CMK (cell line): ENCODE measurements at places on chromosomes 3 and 15.
A peak's percentile ranks its signal among the peaks of the same experiment; 100 is the strongest.

DNA sequence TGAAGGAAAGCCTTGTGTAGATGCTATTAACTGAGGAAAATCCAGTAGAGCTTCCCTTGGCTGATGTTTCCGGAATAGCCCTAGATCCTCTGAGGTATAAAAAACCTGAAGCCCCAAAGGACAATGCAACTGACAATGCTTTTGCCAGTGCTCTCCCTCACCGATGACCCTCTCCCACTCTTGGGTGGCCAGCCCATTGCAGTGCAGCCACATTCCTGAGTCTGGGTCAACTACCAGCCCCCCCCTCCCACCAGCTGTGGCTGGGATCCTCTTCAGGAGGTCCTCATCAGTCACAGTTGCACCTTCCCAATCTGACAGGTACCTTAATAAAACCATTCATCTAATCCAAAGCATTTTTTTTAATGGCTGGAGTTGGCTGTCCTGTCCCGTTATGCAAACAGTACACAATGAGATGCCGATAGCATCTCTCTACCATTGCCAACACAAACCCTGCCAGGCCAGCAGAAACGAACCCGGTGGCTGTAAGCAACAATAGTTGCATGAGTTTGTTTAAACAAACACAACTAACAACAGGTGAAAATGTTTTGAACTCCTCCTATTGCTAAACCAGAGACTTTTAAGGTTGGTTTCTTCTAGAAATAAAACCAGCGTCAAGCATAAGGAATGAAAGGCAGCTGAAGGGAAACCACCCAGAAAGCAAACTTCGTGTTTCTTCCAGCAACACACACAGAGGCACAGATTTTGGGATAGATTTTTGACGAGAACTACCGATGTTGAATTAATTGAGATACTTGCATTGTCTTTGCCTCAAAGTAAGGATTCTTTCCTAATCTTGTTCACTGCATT is 128.3 kb upstream of the ARHGEF3 start:
- no peak for DNase-seq

GRCh38 chr15:68930268-68931022 is at the start of gene SPESP1:
Gene SPESP1 (plus strand): TSS chr15:68930525. CDS start chr15:68930654, 129 bp downstream.
- DNase-seq = no peak

GRCh38 chr3:8532251-8532871 is 30.7 kb downstream of the LMCD1 start:
- DNase-seq = no peak

- DNase-seq = no peak
Observed at GRCh38 chr15:26182441-26182840, 319.3 kb upstream of the ATP10A start.

- no peak for DNase-seq
Observed at GRCh38 chr15:69061414-69061842, 46.9 kb downstream of the NOX5 start.

DNA sequence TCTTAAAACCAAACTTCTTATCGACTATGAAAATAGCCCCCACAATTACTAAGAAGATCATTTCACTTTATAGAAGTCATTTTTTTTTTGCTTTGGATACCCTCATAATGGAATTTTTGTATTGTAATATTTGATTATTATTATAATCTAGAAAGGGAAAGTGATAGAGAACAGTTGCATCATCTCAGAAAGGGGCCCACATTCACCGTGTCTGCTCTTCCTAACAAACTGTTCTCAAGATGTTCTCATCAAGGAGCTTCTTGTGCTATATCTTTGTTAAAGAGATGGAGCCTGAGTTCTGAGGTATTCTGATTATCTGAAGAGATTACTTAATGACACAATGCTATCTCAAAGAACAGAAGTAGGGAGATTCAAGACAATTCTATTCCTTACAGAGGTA is 49.3 kb downstream of the MME start:
- DNase-seq = no peak

GRCh38 chr3:173009410-173009809 is 131.6 kb downstream of the SPATA16 start:
- DNase-seq = no peak

DNA sequence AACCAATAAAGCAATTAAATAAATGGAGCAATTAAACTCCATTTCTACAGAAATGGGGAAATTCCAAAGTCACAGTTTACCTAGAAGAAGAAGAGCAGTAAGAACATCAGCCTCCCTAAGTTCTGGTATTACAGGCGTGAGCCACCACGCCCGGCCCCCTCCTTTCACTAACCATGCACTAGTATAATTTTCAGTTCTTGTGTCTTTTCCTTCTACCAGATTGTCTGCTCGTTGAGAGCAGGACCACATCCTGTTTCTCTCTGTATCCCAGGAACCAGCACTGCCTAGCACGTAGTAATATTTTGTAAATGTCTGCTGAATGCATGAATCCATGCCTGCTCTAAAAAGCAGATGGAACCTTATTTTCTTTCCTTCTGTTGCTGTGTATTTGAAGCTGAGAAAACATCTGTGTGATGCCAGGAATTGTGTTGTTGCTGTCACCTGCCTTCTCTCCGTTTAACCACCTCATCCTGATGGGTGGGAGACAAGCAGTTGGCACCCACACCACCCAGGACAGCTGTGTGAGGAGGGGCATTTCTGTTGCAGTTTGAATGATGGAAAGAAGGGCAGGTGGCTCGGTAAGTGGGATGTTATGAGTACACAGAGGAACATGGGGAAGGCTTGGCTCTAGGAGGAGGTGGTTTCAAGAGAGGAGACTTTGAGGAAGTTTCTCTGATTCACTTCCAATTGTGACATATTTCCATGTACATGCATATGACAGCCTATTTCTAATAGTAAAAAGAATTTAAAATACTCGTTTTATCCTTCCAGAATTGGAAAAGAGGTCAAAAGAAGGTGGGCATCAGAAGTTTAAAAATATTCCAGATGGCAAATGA is 30.1 kb downstream of the PXYLP1 start:
- DNase-seq = no peak

DNA sequence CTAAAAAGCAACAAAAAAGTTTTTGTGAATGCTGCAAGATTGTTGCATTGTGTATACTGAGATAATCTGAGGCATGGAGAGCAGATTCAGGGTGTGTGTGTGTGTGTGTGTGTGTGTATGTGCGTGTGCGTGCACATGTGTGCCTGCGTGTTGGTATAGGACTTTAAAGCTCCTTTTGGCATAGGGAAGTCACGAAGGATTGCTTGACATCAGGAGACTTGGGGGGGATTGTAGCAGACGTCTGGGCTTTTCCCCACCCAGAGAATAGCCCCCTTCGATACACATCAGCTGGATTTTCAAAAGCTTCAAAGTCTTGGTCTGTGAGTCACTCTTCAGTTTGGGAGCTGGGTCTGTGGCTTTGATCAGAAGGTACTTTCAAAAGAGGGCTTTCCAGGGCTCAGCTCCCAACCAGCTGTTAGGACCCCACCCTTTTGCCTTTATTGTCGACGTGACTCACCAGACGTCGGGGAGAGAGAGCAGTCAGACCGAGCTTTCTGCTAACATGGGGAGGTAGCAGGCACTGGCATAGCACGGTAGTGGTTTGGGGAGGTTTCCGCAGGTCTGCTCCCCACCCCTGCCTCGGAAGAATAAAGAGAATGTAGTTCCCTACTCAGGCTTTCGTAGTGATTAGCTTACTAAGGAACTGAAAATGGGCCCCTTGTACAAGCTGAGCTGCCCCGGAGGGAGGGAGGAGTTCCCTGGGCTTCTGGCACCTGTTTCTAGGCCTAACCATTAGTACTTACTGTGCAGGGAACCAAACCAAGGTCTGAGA is 4.7 kb downstream of the BHLHE40 start:
- DNase-seq = no peak

- DNase-seq = no peak
Observed at GRCh38 chr3:185807445-185808068, 17.3 kb downstream of the IGF2BP2 start.

- DNase-seq = peak; percentile 12
Observed at GRCh38 chr3:114418724-114419543, 125.1 kb downstream of the TIGIT start.

DNA sequence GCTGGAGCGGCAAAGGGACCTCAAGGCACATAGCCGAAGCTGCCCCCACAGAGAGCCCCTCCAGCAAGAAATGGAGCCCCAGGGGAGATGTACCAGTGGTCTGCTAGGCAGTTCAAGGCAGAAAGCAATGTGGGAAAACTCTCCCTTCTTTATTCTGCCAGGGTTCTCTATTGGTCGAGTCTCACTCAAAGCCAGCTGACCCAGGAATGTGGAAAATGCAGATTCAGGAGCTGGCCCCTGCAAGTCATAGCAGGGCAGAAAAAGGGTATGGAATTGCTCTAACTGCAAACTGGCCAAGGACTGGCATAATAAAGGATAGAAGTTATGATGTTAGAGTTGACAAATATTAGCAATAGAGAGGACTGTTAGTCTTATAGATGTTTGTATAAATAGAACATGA is 4.0 kb upstream of the TOPAZ1 start:
- DNase-seq = no peak

DNA sequence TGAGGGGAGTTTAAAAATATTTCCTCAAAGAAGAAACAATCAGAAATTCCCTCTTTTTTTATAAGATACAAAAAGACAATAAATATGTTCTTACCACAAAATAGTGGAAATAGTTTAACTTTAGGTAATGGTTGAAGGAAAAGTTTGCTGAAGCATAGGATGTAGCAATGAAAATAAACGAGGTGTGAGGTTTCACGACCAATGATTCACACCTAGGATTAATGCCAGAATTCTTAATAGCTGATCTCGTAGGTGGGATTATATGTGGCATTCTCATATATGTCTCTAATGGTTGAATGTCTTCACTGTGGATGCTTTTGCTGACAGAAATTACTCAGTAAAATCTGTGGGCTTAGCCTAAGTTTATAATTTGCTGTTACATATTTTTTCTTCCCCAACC is 467.7 kb downstream of the FGF12 start:
- DNase-seq = no peak

GRCh38 chr15:57570340-57570739 is 21.4 kb upstream of the MYZAP start:
- no peak for DNase-seq

- DNase-seq = no peak
Observed at GRCh38 chr3:156551261-156551660, 3.7 kb downstream of the SSR3 start.

GRCh38 chr3:197023241-197023997 is 6.2 kb downstream of the MELTF start:
- DNase-seq = no peak

DNA sequence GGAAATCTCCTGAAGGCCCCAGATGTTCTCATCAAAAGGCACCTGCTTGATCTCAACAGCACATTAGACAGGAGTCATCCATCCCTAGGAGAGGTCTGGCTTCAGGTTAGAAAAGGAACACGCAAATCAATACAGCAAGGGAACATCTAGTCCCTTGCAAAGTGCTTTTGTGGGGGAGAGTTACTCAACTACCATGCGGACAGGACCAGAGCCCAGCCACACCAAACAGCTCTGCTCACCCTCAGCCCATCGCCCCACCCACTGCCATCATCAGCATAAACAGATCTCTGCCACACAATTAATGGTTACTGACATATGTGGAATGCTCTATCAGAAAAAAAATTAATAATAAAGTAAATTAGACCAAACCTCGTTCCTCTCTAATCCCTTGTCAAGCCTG is 85.6 kb downstream of the MYLK start:
- no peak for DNase-seq

GRCh38 chr3:35737934-35738706 is 98.8 kb downstream of the ARPP21 start:
- no peak for DNase-seq

- no peak for DNase-seq
Observed at GRCh38 chr15:48785195-48785594, 25.7 kb downstream of the CEP152 start.

- DNase-seq = no peak
Observed at GRCh38 chr3:51708216-51708845, 1.5 kb downstream of the GRM2 start.

DNA sequence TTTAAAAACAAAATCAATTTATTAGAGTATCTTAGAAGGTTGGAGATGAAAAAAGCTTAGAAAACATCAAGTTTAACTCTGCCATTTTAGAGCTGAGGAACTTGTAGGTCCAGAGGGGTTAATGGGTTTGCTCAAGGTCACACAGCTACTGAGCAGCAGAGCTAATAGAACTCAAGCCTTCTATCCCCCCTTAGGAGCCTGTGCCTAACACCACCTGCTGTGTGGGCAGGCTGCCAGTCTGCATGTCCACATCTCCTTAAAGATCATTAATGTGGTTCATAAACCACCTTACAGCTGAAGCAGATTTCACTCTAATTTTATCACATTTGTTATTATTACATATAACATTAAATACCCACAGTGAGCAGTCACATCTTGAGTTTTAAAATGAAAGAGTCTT is 14.1 kb upstream of the SLC35G2 start:
- DNase-seq = no peak

GRCh38 chr3:126129398-126129891 is 45.5 kb upstream of the SLC41A3 start:
- DNase-seq = no peak

DNA sequence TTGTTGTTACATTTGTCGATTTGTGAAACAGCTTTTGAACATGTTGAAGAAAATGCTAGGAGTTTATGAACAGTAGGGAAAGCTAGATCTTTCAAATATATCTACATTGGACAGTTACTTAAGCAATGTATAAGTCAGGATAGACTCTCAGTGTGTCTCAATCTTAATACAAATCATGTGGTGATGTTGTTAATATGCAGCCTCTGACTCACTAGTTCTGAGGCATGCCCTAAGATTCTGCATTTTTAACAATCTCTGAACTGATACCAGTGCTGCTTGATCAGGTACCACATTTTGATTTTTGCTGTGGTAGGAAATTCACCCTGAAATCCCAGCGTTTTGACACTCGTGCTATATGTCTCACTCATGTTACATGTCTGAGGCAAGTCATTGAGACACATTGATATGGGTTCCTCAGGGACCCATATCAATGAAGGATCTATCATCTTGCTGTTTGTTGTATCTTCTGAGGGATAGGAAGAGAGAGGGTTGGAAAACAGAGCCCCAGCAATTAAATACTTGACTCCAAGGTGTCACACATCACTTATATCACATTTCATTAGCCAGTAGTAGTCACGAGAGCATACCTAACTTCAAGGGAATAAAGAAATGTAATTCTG is 597.9 kb downstream of the TAFA4 start:
- DNase-seq = no peak

GRCh38 chr15:35381328-35381727 is 164.6 kb downstream of the DPH6 start:
- no peak for DNase-seq

DNA sequence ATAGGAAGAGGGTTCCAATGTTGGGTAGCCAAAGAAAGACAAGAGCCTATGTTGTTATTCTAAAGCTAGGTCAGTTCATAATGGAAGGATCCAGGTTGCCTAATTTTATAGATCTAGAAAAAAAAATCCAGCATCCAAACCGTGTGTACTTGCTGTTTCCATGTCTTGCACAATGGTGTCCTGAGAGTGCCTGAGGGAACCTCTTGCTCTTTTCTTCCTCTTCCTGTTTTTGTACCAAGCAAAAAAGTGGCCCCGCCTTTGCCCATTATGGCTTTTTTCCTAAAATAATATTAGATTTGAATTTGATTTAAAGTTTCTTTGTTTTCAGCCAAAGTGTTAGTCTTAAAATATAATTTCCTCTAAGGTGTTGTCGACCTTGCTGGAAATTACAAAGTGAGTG is 224.4 kb downstream of the RYR3 start:
- DNase-seq = no peak

- DNase-seq = no peak
Observed at GRCh38 chr15:59997070-59997701, 6.9 kb upstream of the FOXB1 start.
